Fibroblast of villous mesenchyme (primary cell): ENCODE measurements at places on chromosomes 2 and 18. TPM values are rescaled to one million over a fixed set of nuclear protein-coding genes. Genes with fewer than 3 reads are reported as not detected.

GRCh38 chr18:78878335-78878734 is 101.3 kb upstream of the SALL3 start:
- no peak for DNase-seq

Gene MEIS1
- 87.3 and 107 TPM in 2 replicates for total RNA-seq

DNA sequence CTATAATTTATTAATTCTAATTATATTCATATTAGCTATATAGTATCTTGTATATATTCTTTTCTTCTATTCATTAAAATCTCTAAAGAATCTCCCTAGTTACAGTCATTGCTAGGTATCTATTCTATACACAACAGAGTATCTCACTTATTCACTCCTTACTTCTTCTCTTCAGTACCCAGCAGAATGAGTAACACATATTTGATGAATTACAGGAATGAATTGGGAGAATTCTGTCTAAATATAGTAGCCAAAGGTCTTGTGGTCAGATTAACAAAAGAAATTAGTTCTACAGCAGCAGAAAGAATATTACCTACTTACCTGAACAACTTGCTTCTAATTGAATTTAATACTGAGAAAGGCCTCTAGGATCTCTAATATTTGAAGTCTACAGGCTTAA is 758.0 kb upstream of the ZEB2 start:
- no peak for DNase-seq

DNA sequence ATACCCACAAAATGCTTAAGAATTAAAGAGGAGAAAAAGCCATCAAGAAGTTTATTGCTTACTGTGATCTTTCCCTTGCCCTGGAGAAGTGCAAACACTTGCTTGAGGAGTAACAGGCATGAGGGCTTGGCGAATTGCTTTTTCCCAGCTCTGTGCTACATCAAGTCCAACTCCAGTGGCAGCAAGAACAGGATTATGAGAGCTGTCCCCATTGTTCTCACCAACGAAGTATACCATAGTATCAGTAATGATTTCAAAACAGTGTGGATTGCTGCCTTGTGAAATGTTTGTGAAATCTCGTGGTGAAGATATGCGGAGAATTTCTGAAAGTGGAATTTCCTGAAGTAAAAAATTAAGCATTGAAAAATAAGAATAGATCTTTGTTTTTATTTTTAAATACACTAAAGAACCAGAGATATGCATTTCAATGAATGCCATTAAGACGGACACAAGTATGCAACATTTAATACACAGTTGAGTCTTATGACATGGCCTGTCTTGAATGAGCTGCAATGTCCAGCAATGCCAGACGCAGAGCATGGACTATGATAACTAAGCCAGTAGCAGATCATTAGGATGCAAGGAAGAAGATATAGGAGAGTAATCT is 43.0 kb downstream of the NDUFAF7 start:
- DNase-seq = peak; percentile 48

DNA sequence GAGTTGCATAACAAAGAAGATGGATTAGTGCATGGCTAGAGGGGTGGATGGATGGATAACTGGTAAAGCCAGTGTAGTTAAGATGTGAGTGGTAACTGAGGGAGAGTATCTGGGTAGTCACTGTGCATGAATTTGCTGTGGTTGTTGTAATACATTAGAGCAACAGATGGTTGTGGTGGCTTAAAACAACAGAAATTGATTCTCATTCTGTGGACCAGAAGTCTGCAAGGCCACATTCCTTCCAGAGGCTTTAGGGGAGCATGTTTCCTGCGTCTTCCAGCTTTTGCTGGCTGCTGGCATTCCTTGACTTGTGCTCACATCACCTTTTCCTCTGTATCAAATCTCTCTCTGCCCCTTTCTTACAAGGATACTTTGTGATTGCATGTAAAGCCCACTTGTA is 155.4 kb downstream of the ASB1 start:
- no peak for DNase-seq

- peak; percentile 96 for DNase-seq
Measured at GRCh38 chr2:131076707-131077106, 16.6 kb downstream of the FAM168B start.

GRCh38 chr18:57748770-57749603 is 54.1 kb downstream of the ATP8B1 start:
- peak; percentile 60 for DNase-seq

Gene CNDP1
- total RNA-seq = not detected in 2 replicates
